ENCODE measurements at places on chromosomes 12 and 14. TPM values are rescaled to one million over a fixed set of nuclear protein-coding genes. Genes with fewer than 3 reads are reported as not detected.

DNA sequence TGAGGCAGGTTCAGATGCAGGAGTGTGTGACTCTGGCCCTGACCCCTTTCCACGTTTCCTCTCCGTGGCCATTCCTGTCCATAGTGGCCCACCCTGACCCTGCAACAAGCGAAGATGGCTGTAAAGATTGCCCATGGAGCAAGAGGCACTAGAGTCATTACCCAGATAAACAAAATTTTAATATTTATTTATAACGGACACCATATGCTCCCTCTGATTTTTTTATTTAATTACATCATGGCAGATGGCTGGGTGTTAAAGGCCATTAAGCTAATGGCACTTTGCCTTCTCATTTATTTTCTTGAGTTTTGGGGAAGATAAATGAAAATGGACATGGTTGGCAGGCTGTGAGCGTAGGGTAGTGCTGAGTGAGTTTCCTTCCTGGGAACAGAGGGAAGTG is 58.7 kb downstream of the WSCD2 start:
- DNase-seq: no peak

Gene GNB3
- total RNA-seq: 2.2 TPM

Gene COCH
- not detected for total RNA-seq

DNA sequence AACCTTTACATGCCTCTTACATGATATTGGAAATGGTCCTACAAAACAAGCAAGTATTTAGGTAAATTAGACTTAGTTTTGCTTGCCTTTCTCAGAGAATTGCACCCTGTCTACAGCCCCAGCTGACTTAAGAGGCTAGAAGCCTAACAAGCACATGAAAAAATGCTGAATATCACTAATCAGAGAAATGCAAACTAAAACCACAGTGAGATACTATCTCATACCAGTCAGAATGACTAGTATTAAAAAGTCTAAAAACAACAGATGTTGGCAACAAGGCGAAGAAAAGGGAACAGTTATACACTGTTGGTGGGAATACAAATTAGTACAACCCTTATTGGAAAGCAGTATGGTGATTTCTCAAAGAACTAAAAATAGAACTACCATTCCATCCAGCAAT is 103.8 kb downstream of the EGLN3 start:
- no peak for DNase-seq

Data from SJCRH30 (cell line).